ENCODE measurements at places on chromosomes 2 and 18. TPM values are rescaled to one million over a fixed set of nuclear protein-coding genes. Genes with fewer than 3 reads are reported as not detected.

CNGA3 gene
- not detected for total RNA-seq

HOXD3 gene
- total RNA-seq = not detected

REG3A gene
- total RNA-seq = not detected

EN1 gene
- not detected for total RNA-seq

GREB1L gene
- 6.0 TPM for total RNA-seq

TMEFF2 gene
- total RNA-seq = not detected

KHK gene
- 10.4 TPM for total RNA-seq

All from PC-9 (cell line).